Activated B cell treated with CpG ODN at 0.5 μM for 24 hours (primary cell): ENCODE measurements at places on chromosomes 12 and 14. TPM values are rescaled to one million over a fixed set of nuclear protein-coding genes. Genes with fewer than 3 reads are reported as not detected.

The NANOG gene
- total RNA-seq, result not detected in 2 replicates

The NPFF gene
- total RNA-seq, result not detected in 2 replicates

The AGAP2 gene
- total RNA-seq, result 17.5 and 18.5 TPM in 2 replicates

- DNase-seq, result no peak
- H3K4me3 ChIP-seq, result no peak overlapping the region
- H3K27me3 ChIP-seq, result no peaks in the 10 kb centered on the region
- no peak overlapping the region for H3K27ac ChIP-seq
These were observed 59.2 kb downstream of the PPFIBP1 start for GRCh38 chr12:27583057-27583797.

DNA sequence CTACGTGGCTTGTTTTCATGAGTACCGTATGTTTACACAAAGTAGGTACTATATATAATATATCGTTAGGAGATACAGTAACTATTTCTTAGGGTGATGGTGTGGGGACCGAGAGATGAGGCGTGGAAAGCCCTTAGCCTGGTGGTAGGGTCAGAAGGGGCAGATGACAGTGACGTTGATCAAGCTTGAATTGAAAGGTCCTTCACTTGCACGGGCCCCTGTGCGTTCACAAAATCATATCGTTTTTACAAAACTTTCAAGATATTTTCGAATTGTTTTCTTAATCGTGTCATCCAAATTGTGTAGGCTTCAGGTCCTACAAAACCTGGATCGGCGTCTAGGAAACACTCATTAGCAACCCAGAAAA, 881 bp upstream of the SOS2 start:
- H3K27me3 ChIP-seq, result no peaks in the 10 kb centered on the region
- peak overlapping the region; percentile 82 for H3K4me3 ChIP-seq
- H3K27ac ChIP-seq, result peak overlapping the region; percentile 76
- DNase-seq, result no peak

The PYGL gene
- total RNA-seq, result 0.32 TPM in 1 of 2 replicates, not detected in the other

DNA sequence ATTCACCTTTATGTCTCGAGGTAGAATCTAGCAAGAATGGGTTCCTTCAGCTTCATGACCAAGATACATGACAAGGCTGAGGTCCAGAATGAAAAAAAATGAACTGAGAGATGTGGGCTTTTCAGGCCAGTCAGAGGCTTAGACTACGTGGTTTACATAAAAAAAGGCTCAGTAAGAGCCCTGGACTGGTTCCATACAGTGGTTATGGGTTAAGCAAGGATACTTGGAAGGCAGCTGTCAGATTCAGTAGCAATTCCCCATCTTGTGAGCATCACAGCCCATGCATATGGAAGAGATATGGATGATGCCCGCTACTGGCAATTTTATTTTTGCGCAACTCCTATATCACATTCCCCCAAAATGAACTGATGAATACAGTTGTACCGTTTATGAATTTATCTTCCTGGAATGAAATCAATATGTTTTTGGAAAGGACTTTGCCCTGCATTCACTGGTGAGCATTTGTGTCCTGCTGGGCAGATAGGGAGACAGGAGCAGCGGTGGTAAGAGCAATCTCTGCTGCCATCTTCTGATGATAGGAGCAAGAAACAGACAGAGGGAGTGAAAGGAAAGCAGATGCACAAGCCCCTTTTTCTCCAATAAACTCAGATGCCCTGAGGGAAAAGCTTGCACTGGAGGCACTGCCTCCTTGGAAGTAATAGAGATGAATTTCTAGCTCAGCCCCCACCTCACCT, 280.4 kb downstream of the GALC start:
- no peaks in the 10 kb centered on the region for H3K4me1 ChIP-seq
- no peak for DNase-seq
- H3K27me3 ChIP-seq, result no peaks in the 10 kb centered on the region
- no peak overlapping the region for H3K4me3 ChIP-seq

GRCh38 chr12:108634341-108634751, 652 bp upstream of the SELPLG start:
- H3K36me3 ChIP-seq, result peaks cover 8% of the 10 kb centered on the region
- H3K27me3 ChIP-seq, result no peaks in the 10 kb centered on the region
- H3K27ac ChIP-seq, result peak overlapping the region; percentile 98
- H3K4me3 ChIP-seq, result peak overlapping the region; percentile 85
- H3K4me1 ChIP-seq, result peaks cover 96% of the 10 kb centered on the region
- no peak for DNase-seq

DNA sequence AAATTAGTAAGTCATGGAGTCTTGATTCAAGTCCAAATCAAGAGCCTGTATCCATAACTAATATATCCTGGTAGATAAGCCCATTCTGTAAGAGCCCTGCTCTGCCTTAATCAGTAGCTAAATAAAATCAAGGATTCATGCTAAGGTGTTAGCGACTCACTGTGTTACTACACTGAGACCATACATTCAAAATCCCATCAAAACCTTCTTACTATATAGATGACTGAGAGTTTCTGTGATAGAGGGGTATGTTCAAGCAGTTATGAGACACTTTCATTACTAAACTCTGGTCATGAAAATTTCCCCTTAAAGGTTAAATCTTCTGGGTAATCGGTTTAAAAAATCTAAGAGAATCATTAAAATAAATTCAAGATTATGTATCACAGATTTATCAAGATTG, 78.5 kb downstream of the MDGA2 start:
- no peak overlapping the region for H3K4me3 ChIP-seq
- no peaks in the 10 kb centered on the region for H3K27me3 ChIP-seq
- H3K4me1 ChIP-seq, result no peaks in the 10 kb centered on the region

DNA sequence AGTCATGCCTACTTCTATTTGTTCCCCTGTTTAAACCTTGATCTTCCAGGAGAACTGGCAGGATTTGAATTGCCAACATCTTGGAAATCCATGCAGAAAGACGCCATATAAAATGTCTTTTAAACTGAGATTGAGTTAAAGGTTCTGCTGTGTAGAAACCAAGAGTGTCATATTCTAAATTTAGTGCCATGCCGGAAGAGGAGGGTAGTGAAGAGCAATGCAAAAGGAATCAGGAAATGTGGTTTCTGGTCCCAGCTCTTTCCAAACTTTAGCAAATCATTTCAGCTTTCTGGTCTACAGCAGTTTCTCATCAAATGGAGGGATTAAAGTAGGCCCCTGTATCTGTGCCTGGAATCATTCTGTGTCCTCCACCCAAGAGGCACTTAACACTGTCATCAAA, 85.7 kb downstream of the BTG1 start:
- no peak overlapping the region for H3K4me3 ChIP-seq
- no peaks in the 10 kb centered on the region for H3K36me3 ChIP-seq
- H3K27me3 ChIP-seq, result no peaks in the 10 kb centered on the region
- DNase-seq, result no peak
- H3K4me1 ChIP-seq, result peaks cover 70% of the 10 kb centered on the region

The OR6C6 gene
- not detected in 2 replicates for total RNA-seq

- H3K4me3 ChIP-seq, result no peak overlapping the region
- no peaks in the 10 kb centered on the region for H3K36me3 ChIP-seq
- DNase-seq, result no peak
- no peaks in the 10 kb centered on the region for H3K27me3 ChIP-seq
- H3K4me1 ChIP-seq, result no peaks in the 10 kb centered on the region
These were observed 175.3 kb downstream of the KIF26A start for GRCh38 chr14:104313674-104314073.

The TMEM119 gene
- not detected in 2 replicates for total RNA-seq

- no peak overlapping the region for H3K4me3 ChIP-seq
- H3K4me1 ChIP-seq, result peaks cover 38% of the 10 kb centered on the region
- H3K27ac ChIP-seq, result no peak overlapping the region
- H3K27me3 ChIP-seq, result no peaks in the 10 kb centered on the region
- peaks cover 81% of the 10 kb centered on the region for H3K36me3 ChIP-seq
These were observed 10.7 kb downstream of the DYRK2 start for GRCh38 chr12:67659292-67659691.

DNA sequence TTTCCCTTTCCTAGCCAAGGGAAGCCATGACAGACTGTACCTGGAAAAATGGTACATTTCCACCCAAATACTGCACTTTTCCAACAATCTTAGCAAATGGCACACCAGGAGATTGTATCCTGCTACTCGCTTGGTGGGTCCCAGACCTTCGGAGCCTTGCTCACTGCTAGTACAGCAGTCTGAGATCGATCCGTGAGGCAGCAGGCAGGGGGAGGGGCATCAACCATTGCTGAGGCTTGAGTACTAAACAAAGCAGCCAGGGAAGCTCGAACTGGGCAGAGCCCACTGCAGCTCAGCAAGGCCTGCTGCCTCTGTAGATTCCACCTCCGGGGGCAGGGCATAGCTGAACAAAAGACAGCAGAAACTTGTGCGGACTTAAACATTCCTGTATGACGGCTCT, 218.8 kb downstream of the LRIG3 start:
- H3K4me1 ChIP-seq, result no peaks in the 10 kb centered on the region
- no peak overlapping the region for H3K4me3 ChIP-seq
- DNase-seq, result no peak
- no peaks in the 10 kb centered on the region for H3K36me3 ChIP-seq
- H3K27ac ChIP-seq, result no peak overlapping the region

GRCh38 chr12:54522243-54522642, 24.7 kb downstream of the NCKAP1L start:
- H3K4me1 ChIP-seq, result no peaks in the 10 kb centered on the region
- no peaks in the 10 kb centered on the region for H3K27me3 ChIP-seq
- no peak overlapping the region for H3K4me3 ChIP-seq
- H3K27ac ChIP-seq, result no peak overlapping the region
- peaks cover 100% of the 10 kb centered on the region for H3K36me3 ChIP-seq
- no peak for DNase-seq

- H3K27ac ChIP-seq, result no peak overlapping the region
- no peak for DNase-seq
- no peaks in the 10 kb centered on the region for H3K27me3 ChIP-seq
- no peak overlapping the region for H3K4me3 ChIP-seq
These were observed 57.1 kb downstream of the ATG14 start for GRCh38 chr14:55354500-55354899.

DNA sequence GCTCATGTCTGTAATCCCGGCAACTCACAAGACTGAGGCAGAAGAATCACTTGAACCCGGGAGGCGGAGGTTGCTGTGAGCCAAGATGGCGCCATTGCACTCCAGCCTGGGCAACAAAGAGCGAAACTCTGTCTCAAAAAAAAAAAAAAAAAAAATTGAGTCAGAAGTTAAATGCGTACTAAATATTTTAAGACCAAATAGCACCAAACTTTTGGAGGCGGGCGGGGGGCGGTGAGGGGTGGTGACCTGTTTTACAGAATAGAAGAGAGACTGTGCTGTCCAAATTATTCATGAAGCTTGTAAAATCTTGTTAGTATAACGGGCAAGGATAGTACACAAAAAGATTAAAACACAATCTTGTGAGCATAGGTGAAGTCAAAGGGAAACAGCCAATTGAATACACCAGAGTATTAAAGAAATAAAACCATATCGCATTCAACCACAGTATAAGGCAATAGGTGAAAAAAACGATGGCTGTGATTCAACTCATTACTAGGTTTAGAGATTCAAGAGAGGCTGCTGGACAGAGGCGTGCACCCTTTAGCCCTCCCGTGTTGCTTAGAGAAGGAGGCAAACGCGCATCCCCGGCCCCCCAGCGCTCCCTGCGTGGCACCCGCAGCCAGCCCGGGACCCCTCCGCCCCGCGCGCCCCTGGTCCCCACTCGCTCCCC, 571 bp downstream of the ZNF891 start:
- no peak for DNase-seq
- H3K4me3 ChIP-seq, result peak overlapping the region; percentile 95
- H3K36me3 ChIP-seq, result peaks cover 71% of the 10 kb centered on the region
- peaks cover 21% of the 10 kb centered on the region for H3K4me1 ChIP-seq

DNA sequence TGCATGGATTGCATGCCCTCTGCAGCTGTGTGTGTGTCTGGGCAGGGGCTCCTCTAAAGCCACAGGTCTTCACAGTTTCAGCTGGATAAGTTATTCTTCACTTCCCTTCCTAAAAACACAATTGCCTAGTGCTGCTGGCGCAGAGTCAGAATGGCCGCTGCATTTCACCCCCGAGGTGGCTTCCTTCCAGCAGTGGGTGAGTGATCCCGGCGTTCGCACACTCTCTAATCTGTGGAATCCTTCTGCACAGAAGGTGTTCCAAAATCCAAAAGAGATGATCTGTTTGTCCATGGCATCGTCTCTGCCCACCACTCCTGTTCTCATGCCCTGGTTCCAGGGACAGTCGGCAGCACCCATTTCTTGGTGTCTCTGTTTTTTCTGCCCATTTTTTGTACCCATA, 340.7 kb downstream of the DPF3 start:
- H3K27ac ChIP-seq, result no peak overlapping the region
- H3K36me3 ChIP-seq, result no peaks in the 10 kb centered on the region
- H3K4me3 ChIP-seq, result no peak overlapping the region

DNA sequence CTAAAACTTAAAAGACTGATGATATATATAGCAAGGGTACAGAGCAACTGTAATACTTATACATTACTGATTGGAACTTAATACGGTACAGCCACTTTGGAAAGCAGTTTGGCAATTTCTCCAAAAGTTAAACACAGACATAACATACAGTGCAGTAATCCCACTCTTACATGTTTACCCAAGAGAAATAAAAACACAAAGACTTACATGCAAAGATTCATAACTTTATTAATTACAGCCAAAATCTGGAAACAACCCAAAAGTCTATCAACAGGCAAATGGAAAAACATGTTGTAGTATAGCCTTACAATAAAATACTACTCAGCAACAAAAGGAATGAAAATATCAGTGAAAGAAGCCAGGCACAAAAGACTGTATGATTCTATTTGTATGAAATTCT, 84.6 kb downstream of the GARIN6 start:
- H3K27ac ChIP-seq, result no peak overlapping the region
- H3K4me1 ChIP-seq, result no peaks in the 10 kb centered on the region
- H3K36me3 ChIP-seq, result no peaks in the 10 kb centered on the region

DNA sequence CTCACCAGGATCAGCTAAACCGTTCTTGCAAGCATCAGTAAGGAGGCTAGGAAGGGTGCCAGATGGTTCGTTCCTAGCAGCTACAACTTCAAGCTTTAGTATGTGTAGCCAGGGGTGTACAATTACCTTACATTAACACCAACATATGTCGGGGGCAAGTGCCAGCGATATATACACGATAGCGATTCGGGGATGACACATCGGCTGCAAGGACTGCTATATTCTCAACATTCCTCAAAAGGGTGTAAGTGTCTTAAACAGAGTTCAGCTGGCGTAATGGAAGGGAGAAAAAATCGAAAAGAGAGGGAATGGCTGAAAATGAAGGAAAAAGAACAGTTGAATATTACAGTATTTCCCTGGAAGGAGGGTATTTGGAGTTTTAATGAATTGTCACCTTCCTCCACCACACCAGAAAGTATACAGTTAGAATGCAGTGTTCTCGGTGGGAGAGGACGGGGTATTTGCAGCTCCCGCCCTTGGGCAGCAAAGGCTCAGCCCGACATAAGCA, 545 bp downstream of the LIMA1 start:
- H3K36me3 ChIP-seq, result no peaks in the 10 kb centered on the region
- H3K27ac ChIP-seq, result no peak overlapping the region
- no peak for DNase-seq

The KRT79 gene
- not detected in 2 replicates for total RNA-seq
